ENCODE measurements at places on chromosomes 11 and 22.
A peak's percentile ranks its signal among the peaks of the same experiment; 100 is the strongest.

DNA sequence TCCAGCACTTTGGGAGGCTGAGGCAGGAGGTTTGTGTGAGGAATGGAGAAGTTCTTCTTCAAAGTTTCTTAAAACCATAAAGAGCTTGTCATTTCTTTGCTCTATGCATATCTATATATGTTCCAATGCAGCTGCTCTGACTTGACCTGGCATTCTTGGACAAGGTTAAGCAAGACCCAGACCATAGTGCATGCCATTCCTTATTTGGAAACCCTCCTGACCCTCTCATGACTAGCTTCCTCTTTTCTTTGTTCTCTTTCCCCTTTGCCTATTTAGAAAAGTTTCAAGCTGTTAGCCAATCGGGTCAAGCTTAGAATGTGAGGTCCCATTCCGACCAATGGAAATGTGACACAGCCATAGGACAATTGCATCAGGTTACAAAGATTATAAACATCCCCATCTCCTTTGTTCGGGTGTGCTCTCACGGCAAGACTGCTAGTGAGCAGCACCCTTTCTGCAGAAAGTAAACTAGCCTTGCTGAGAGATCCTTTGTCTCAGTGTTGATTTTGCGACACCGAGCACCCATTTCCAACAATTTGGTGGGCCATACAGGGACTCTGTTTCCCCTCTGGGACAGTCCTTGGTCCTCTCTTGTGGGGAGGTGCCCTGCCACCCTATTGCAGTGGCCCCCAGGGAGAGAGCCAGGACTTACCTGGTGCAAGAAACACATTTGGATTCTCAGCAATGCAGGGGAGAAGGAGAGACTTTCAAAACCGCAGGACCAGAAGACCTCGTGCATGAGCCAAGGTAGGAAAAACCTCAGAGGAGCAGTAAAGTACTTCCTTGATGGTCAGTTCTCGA, 39.9 kb upstream of the ANO1 start:
- no peak overlapping the region for H3K27ac ChIP-seq
- no peak overlapping the region for H3K4me3 ChIP-seq
- H3K4me1 ChIP-seq = peaks cover 3% of the 10 kb centered on the region
- H3K36me3 ChIP-seq = no peaks in the 10 kb centered on the region
- DNase-seq = no peak

DNA sequence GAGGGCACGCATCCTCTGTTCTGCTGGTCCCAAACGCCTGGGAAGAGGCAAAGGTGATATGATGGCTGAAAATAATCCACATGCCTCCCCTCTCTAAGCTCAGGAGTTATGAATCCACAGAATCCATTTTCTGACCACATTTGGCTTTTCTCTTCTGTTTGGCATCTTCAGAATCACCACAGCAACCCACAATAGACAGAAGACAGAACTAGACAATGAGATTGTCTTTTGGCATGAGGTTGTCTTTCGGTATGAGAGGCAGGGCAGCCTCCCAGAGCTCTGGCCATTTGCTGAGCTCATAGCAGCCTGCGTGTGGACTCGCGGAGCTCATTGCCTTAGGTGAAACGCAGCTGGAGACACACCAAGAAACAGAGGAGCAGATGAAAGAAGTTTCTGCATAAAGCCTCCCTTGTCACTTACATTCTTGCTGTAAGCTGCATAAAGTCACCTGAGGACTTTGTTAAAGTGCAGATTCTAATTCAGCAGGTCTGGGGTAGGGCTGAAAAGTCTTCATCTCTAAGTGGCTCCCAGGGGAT, 868.0 kb downstream of the NTM start:
- DNase-seq = no peak
- H3K4me3 ChIP-seq = no peak overlapping the region
- H3K27ac ChIP-seq = no peak overlapping the region

DNA sequence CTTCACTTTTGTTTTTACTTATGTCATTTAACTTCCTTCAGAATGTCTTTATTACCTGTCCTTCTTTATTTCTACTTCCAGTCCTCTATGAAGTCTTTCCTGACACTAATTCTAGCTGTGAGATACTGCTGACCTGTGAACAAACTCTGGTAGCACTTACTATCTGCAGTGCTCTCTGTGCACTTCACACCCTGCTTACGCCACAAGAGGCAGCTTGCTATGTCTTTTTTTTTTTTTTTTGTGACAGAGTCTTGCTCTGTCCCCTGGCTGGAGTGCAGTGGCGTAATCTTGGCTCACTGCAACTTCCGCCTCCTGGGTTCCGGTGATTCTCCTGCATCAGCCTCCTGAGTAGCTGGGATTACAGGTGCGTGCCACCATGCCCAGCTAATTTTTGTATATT, 10.7 kb downstream of the STIM1 start:
- no peak overlapping the region for H3K4me3 ChIP-seq
- peaks cover 3% of the 10 kb centered on the region for H3K4me1 ChIP-seq
- H3K36me3 ChIP-seq = no peaks in the 10 kb centered on the region
- no peak overlapping the region for H3K27ac ChIP-seq

DNA sequence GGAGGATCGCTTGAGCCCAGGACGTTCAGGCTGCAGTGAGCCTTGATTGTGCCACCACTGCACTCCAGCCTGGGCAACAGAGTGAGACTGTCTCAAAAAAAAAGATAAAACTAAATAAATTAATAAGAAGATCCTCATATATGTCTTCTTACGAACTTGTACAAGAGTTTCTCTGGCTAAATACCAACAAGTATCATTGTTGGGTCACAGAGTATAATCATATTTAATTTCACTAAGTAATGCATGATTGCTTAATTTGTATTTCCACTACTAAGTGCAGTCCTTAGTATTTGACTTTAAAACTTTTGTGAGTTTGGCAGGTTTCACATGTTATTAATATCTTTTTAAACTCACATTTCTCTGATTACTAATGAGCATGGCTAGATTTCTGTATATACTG, 60.9 kb downstream of the PACS1 start:
- H3K27ac ChIP-seq = no peak overlapping the region
- H3K4me1 ChIP-seq = peaks cover 2% of the 10 kb centered on the region
- DNase-seq = no peak
- no peak overlapping the region for H3K4me3 ChIP-seq

DNA sequence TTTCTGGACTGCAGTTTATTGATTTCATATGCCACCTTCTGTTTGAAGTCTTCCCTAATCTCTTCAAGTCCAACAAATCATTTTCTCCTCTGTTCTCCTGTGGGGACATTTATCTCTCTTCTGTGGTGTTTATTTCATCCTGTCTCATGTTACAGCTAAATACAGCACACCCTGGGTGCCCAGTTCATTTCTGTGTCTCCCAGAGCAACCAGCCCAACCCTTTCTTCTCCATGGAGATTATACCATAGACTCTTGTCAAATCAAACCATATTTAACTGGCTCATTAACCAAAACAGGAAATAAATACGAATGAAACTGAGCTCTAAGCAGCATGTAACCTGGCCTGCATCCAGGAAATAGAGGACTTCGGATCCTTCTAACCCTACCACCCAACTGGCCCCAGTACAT, at the start of gene MS4A8:
TSS of gene MS4A8 (plus strand) at position 329 of the 408 bp plus-strand sequence. CDS start 1,249 bp downstream, outside the sequence.
- H3K27me3 ChIP-seq = no peaks in the 10 kb centered on the region
- no peaks in the 10 kb centered on the region for H3K36me3 ChIP-seq
- no peak within 1 kb of the TSS for H3K27ac ChIP-seq
- H3K4me1 ChIP-seq = no peaks in the 10 kb centered on the region

- no peak overlapping the region for H3K4me3 ChIP-seq
- no peak overlapping the region for H3K27ac ChIP-seq
- H3K36me3 ChIP-seq = no peaks in the 10 kb centered on the region
- H3K4me1 ChIP-seq = no peaks in the 10 kb centered on the region
Observed at GRCh38 chr11:45337583-45338360, 51.6 kb upstream of the SYT13 start.

GRCh38 chr11:60184824-60185511, 2.1 kb upstream of the MS4A6A start:
- no peak overlapping the region for H3K4me3 ChIP-seq
- 0 out of 2 replicates have a peak, but pooled peaks cover 2% of the 10 kb centered on the region for H3K4me1 ChIP-seq
- DNase-seq = no peak
- H3K36me3 ChIP-seq = no peaks in the 10 kb centered on the region

- peaks cover 6% of the 10 kb centered on the region for H3K4me1 ChIP-seq
- H3K36me3 ChIP-seq = no peaks in the 10 kb centered on the region
- H3K4me3 ChIP-seq = no peak within 1 kb of the TSS
- DNase-seq = no peak
- H3K27me3 ChIP-seq = no peaks in the 10 kb centered on the region
Observed at GRCh38 chr11:63015521-63016215, at the start of gene SLC22A8. TSS of gene SLC22A8 (minus strand) at chr11:63015841. CDS start at chr11:63014958, 883 bp downstream.

DNA sequence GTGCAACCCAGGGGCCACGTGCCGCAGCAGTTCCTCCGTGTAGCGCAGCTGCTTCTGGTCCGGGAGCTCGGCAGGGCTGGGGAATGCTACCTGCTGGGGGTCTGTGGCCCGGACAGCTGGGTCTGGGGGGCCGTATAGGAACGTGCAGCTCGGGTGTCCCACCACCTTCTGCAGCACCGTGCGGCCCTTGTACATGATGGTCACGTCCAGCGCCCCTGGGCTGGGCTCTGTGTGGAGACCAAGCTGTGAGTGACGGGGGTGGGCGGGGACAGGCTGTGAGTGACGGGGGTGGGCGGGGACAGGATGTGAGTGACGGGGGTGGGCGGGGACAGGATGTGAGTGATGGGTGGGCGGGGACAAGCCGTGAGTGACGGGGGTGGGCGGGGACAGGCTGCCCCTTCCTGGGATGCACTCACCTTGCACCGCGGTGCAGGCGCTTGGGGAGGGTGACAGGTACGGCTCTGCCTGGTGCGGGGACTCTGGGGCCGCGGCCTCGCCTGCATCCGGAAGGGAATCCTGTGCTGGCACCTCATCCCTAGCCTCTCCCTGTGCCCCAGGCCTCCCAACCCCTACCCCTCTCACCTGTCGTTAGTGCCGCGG, 2.3 kb downstream of the IRF7 start:
- no peak overlapping the region for H3K4me3 ChIP-seq
- no peak overlapping the region for H3K27ac ChIP-seq
- H3K4me1 ChIP-seq = peaks cover 3% of the 10 kb centered on the region
- peaks cover 35% of the 10 kb centered on the region for H3K36me3 ChIP-seq
- H3K27me3 ChIP-seq = no peaks in the 10 kb centered on the region

- no peaks in the 10 kb centered on the region for H3K27me3 ChIP-seq
- H3K4me3 ChIP-seq = no peak overlapping the region
- H3K36me3 ChIP-seq = no peaks in the 10 kb centered on the region
- H3K4me1 ChIP-seq = peaks cover 2% of the 10 kb centered on the region
Observed at GRCh38 chr11:11605181-11605580, 16.6 kb downstream of the GALNT18 start.

DNA sequence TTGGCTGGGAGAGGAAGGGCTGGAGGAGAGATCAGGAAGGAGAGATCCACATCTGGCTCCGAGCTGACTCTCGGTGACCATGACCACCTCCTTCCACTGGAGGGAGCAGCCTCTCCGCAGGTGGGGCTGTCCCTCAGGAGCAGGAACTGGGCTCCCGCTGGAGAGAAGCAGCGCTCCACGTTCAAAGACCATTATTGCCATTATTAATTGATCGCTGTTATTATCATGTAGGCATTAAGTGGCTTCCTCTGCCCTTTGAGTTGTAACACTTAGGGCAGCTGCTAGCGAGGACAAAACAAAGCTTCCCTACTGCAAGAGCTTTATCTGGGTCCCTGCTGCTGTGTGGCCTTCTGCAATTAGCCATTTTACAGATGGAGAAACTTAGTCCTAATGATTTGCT, 251.9 kb downstream of the ST3GAL4 start:
- no peaks in the 10 kb centered on the region for H3K36me3 ChIP-seq
- H3K4me3 ChIP-seq = no peak overlapping the region
- no peak overlapping the region for H3K27ac ChIP-seq
- peak; percentile 70 for DNase-seq
- no peaks in the 10 kb centered on the region for H3K27me3 ChIP-seq

GRCh38 chr11:128865490-128865889, 1.6 kb downstream of the KCNJ1 start:
- no peak overlapping the region for H3K27ac ChIP-seq
- DNase-seq = no peak
- H3K4me3 ChIP-seq = no peak overlapping the region
- H3K4me1 ChIP-seq = peaks cover 4% of the 10 kb centered on the region
- H3K27me3 ChIP-seq = no peaks in the 10 kb centered on the region
- no peaks in the 10 kb centered on the region for H3K36me3 ChIP-seq

DNA sequence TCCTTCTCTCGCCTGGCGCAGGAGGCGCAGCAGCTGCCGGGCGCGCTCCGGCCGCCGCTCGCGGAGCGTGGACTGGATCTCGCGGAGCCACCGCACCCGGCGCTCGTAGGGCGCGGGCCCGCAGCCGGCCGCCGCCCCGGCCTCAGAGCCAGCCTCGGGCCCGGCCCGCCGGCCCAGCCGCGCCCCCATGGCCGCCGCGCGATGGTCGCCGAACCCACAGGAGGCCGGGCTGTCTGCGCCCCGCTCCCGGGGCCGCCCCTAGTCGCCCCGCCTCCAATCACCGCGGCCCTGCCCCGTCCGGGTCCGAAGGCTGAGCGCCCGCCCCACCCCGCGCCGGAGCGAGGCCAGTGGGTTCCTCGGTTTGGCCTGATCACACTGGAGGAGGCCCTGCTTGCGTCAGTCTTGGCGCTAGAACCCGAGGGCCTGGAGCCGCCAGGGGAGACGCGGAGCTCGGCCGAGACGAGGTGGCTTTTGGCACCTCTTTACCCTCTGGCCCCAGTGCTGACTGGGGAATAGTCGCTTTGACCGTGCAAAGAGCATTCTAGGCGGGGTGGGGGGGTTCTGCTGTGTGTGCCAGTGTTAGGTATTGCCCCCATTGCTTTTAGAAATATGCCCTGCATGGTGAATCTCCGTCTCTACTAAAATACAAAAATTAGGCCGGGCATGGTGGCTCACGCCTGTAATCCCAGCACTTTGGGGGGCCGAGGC, at the start of gene LRRC75B:
TSS of gene LRRC75B (minus strand) at position 223 of the 708 bp plus-strand sequence. CDS start at position 189, 34 bp downstream.
- H3K27ac ChIP-seq = no peak within 1 kb of the TSS
- H3K4me1 ChIP-seq = no peaks in the 10 kb centered on the region
- H3K4me3 ChIP-seq = peak within 1 kb of the TSS; percentile 67
- H3K36me3 ChIP-seq = peaks cover under 1% of the 10 kb centered on the region

DNA sequence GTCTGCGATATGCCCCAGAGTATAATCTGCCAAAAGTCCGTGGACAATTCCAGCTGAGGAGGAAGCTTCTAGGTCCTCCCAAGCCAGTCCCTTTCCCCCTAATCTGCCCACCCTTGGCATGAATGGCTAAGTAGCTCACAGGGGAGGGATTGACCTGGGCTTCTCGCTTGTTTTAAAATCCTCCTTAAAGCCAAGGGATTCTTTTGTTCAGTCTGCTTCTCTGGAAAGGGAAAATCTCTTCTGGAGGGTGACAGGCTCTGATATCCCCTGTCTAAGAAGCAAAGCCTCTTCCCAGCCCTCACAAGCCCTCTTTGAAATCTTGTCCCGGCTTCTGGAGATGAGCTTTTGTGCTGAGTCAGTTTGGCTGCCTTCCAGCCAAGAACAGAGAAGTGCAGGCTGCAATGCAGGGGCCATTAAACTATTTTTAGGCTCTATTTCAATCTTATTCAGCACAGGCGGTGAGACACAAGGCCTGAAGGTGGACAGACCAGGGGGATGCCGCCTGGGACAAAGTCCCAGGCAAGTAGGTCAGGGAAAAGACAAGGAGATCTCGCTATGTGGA, 23.9 kb downstream of the NEFH start:
- no peaks in the 10 kb centered on the region for H3K27me3 ChIP-seq
- H3K4me1 ChIP-seq = no peaks in the 10 kb centered on the region
- H3K36me3 ChIP-seq = peaks cover 7% of the 10 kb centered on the region
- no peak for DNase-seq

Data from iPS DF 6.9 (cell line).